ENCODE measurements at places on chromosomes 5 and 9. TPM values are rescaled to one million over a fixed set of nuclear protein-coding genes. Genes with fewer than 3 reads are reported as not detected.

CAMSAP1 gene
- 14.0 TPM for total RNA-seq

CNTFR gene
- total RNA-seq: 0.37 TPM

HTR1A gene
- not detected for total RNA-seq

TEX48 gene
- not detected for total RNA-seq

RPL35 gene
- 1,595 TPM for total RNA-seq

MUSK gene
- under 0.01 TPM for total RNA-seq

OCLN gene
- total RNA-seq: 5.5 TPM

GFPT2 gene
- total RNA-seq: 147 TPM

ZBTB5 gene
- 5.1 TPM for total RNA-seq

Data from subcutaneous preadipocyte (primary cell).